ENCODE measurements at places on chromosomes 2 and 18.

GRCh38 chr2:241613017-241613780 lies 23.8 kb downstream of the THAP4 start:
- DNase-seq: no peak

GRCh38 chr2:150469706-150470274 lies 17.7 kb downstream of the RND3 start:
- no peak for DNase-seq

- no peak for DNase-seq
These were observed 25.5 kb downstream of the IGFBP2 start for GRCh38 chr2:216658757-216659156.

GRCh38 chr2:121360566-121361300 lies 75.7 kb upstream of the TFCP2L1 start:
- DNase-seq: no peak

DNA sequence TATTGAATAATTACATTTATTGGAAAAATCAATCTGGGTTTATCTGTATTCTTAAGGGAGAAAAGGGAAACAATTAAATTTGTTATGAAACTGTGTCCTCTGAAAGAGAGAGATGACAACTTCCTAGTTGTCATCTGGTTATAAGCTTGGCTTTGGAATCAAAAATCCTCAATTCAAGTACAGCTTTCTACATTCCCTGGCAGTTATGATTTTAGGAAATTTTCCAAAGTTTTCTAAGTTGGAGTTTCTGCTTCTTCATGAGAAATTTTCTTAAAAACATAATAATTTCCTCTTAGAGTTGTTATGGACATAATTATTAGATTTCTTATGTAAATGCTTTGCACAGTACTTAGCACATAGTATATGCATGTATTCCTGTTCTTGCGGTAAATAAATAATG lies 625.6 kb upstream of the SLC39A10 start:
- no peak for DNase-seq

DNA sequence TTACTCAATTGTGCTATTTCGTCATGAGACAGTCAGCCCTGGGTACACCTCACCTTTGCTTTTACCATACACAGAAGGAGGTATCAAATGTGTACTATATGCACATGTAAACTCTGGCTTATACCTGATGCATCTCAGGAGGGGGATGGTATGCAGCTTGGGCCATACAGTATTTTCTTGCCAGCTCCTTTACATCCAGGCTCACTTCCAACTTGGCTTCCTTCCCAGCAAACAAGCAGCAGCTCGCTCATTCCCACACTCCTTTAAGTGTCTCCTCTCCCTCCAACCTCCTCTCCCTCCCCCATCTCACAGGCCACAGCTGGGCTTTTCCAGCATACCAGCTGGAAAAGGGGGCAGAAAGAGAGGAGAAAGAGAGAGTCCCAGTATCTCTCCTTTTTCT lies 9.6 kb downstream of the MARCHF4 start:
- no peak for DNase-seq

DNA sequence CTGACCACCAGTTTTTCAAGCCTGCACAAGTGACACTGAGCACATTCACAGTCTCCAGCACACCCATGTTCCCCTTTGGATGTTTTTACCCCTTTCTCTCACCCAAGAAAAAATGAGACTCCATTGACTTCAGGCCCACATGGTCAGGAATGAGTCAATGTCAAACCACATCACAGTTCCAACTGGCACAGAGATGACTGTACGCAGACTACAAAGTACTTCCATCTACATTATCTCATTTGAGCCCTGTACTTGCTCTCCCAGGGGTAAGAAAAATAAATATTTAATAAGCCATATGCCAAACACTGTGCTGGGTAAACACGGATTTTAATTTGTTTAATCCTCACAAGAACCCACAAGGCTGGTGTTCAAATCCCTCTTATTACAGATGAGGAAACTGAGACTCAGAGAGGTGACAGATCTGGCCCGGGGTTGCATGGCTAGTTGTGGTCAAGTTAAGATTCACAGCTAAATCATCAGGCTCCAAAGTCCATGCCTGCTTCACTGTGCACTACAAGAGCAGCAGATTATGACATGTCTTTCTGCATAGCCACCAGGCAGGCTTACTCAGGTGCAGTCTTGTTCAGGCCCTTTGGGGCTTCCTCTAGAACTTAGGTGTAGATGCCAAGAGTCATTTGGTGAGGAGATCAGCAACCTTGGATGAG lies 106.1 kb downstream of the TXNL1 start:
- DNase-seq: peak; percentile 30

DNA sequence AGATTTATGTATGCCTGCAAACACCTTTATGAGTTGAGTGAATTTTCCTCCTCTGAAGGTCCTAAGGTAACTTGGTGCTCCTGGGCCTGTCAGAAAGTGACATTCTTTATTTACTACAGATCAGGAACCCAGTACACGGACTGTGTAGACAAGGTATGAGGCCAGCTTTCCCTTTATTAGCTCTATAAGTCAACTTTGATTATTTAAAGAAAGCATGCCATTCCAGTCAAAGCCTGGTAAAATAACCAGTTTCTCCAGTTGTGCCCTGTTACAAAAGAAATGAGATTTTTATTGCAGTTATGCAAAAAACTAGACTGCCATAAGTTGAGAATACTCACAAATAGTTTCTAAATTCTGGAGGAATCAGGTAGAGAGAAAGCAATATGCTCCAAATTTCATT lies 266.1 kb upstream of the SP5 start:
- DNase-seq: no peak

- DNase-seq: peak; percentile 53
These were observed 76.1 kb upstream of the PMAIP1 start for GRCh38 chr18:59823596-59824195.

GRCh38 chr18:69944436-69944835 lies 3.2 kb downstream of the CD226 start:
- no peak for DNase-seq

- peak; percentile 33 for DNase-seq
These were observed 12.8 kb upstream of the SMCHD1 start for GRCh38 chr18:2642771-2643170.

GRCh38 chr18:50008306-50008705 lies 186.6 kb downstream of the MYO5B start:
- DNase-seq: no peak

GRCh38 chr2:213105212-213105611 lies 46.2 kb downstream of the IKZF2 start:
- no peak for DNase-seq
